A549 treated with AZD2906 at 1 μM for 4 hours (cell line): ENCODE measurements at places on chromosomes 7 and 10. TPM values are rescaled to one million over a fixed set of nuclear protein-coding genes. Genes with fewer than 3 reads are reported as not detected.

The ATP5MK gene
- 466 to 497 TPM (median 484 TPM) in 5 replicates for total RNA-seq

The CALCR gene
- total RNA-seq, result 0.06 TPM in 1 of 5 replicates, not detected in the others

The GTF2I gene
- total RNA-seq, result 77.7 to 93.7 TPM (median 87.5 TPM) in 5 replicates

The ANXA8L1 gene
- 93.7 to 122 TPM (median 108 TPM) in 5 replicates for total RNA-seq

The ZFYVE27 gene
- 18.6 to 23.2 TPM (median 22.0 TPM) in 5 replicates for total RNA-seq
